Stimulated activated CD4-positive, alpha-beta T cell treated with anti-CD3 and anti-CD28 coated beads, TNF-alpha, amount 100 ng/mL, for 24 hours (primary cell): ENCODE measurements at places on chromosomes 12 and 14.

DNA sequence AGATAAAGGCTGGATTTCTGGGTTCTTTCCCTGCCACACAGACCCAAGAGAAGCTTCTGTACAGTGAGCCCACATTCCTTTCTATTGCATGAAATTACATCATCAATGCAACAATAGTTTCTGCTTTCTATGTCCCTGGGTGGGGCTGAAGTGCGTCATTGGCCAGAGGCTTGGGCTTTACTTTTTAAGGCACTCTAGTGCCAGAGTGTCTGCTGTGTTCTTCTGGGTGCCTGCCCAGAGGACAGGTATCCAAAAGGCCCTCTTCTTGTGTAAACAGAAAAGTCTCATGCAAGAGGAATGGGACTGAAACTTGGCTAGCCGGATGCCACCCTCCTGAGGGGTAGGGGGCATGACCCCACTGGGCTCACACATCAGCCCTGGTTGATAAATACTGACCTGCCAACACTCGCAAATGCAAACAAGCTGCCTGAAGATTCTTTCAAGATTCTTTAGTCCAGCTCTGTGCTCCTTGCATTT, 5.9 kb downstream of the KRT86 start:
- no peak for DNase-seq

GRCh38 chr12:46516933-46517578, 144.5 kb upstream of the SLC38A2 start:
- DNase-seq, result no peak

GRCh38 chr12:45398552-45398951, 182.7 kb downstream of the ANO6 start:
- no peak for DNase-seq

- DNase-seq, result no peak
These were observed 65.9 kb downstream of the RFX4 start for GRCh38 chr12:106648736-106649135.

DNA sequence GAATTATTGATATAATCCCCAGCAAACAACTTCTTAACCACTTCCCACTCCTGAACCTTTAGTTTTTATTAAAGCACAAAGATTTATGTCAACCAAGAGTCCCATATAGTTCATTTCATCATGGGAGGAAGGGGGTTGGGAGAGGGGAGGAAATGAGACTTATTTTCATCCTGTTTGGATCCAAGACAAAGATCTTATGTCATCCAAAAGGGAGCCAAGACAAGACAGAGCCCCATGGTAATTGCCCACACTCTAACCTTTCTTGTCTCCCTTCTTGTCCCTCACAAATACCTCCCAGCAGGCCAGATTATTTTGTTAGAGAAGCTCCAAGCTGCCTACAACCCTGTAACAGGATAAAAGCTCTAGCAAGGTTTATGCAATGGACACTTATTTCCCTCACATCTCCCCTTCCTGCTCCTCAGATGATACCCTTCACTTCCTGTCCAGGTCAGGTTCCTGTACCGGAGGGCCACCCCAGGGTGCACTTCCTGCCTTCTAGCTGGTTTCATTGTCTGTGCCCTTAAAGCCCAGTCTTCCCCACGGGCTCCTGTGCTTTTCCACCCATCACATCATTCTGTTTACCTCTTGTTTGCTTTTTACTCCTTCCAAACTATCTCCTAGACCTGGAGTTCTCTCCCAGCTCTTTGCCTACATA, 123.7 kb upstream of the MDM1 start:
- no peak for DNase-seq

DNA sequence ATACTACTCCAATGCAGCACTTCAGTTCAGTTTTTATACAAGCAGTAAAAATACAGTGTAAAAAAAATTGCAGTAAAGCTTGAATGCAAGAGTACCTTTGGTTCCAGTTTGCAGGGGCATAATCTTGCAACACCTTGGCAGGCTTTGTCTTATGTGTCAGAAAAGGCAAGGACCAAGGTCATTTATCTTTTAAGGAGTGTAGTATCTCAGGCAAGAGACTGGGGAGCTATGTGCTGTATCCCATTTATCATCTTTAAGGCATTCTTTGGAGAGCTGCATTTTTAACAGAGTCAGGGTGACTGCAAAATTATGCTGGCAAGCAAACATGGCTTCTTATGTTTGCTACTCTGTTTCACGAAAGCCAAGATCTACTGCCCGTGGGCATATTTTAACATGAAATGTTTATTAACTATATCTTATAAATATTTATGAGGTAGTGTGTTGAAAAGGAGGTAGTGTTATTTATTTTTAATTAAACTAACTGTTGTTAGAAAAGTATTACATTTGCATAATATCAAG, 14.8 kb upstream of the DLGAP5 start:
- no peak for DNase-seq

DNA sequence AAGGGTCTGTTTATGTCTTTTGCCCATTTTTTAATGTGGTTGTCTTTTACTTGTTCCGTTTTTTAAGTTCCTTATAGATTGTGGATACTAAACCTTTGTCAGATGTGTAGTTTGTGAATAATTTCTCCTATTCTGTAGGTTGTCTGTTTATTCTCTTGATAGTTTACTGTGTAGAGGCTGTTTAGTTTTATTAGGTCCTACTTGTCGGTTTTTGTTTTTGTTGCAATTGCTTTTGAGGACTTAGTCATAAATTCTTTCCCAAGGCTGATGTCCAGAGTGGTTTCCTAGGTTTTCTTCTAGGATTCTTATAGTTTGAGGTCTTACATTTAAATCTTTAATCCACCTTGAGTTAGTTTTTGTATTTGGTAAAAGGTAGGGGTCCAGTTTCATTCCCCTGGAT, 33.9 kb downstream of the SLC39A9 start:
- no peak for DNase-seq
